Omental fat pad (tissue), 4 donors: ENCODE measurements at places on chromosomes 1 and 21.

- DNase-seq, result no peak
These were observed 598.3 kb upstream of the ZP4 start for GRCh38 chr1:238489006-238489405.

- no peak for DNase-seq
These were observed 4.9 kb downstream of the PRKAB2 start for GRCh38 chr1:147167365-147167764.

DNA sequence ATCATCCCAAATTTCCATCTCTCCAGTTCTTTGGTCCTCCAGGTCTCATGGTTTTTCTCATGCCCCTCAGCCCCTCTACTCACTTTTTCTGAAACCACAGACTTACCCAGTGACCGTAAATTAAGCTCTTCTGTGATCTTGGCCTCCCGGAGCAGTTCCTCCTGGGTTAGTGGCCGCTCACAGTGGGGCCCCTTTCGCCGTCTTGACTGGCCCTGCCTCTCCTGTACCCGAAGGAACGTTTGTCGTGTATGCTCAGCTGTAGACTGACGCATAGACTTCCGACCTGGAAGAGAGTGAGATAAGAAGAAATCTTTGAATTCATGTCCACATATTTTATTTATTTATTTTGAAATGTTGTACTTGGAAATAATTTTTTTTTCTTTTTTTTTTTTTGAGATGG, 5.8 kb downstream of the VPS72 start:
- DNase-seq, result no peak

- DNase-seq, result no peak
These were observed 28.4 kb downstream of the RNF11 start for GRCh38 chr1:51264451-51264850.

DNA sequence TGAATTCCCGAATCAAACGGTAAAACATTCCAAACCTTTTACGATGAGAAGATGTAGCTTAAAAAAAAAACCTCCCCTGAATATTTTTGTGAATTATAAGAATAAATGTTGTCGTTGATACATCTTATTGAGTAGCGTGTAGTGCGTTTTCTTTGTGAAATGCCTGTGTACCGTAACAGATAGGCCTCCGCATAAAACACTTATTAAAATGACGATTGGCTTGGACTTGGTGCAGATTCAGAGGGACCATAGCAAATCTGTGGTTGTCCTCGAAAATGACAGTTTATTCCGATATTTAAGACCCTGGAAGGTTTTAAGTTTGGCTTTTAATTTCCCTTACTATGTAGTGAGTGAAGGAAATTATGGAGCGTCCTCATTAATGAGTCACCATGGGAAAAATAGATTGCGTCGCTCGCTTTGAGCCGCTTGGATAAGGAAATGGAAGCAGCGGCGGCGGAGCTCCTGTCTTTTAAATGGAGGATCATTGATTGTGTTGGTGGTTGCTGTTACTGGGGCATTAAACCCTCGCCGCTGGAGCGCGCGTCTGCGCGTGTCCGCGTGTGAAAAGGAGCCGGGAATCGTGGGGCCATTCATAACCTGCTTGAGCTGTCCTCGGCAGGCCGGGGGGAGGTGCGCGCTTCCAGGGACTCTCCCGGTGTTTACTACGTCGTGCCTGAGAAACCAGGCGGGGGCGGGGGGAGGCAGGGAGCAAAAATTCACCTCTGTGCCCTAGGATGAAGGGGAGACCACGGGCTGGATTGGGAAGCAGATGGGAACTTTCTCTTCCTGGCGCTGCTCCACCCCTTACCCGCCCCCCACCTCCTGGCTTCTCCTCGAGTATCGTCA, 1.6 kb downstream of the SPEN start:
- peak; percentile 43 for DNase-seq
